ENCODE measurements at places on chromosomes 1 and 21. TPM values are rescaled to one million over a fixed set of nuclear protein-coding genes. Genes with fewer than 3 reads are reported as not detected.

The TDRD10 gene
- 1.4 TPM for total RNA-seq

The CLCA1 gene
- total RNA-seq, result 0.10 TPM

The SHE gene
- total RNA-seq, result 10.5 TPM

The SWT1 gene
- total RNA-seq, result 22.9 TPM

The KCNE1 gene
- 2.2 TPM for total RNA-seq

The SPSB1 gene
- total RNA-seq, result 6.9 TPM

The MYOM3 gene
- 0.50 TPM for total RNA-seq

The FTCD gene
- total RNA-seq, result 1.4 TPM

The LEPR gene
- 121 TPM for total RNA-seq

The OR6N1 gene
- not detected for total RNA-seq

The TEKT2 gene
- total RNA-seq, result 2.2 TPM

The ZNF683 gene
- not detected for total RNA-seq

The TNNI3K gene
- total RNA-seq, result 4.1 TPM

The PTGER3 gene
- total RNA-seq, result 54.3 TPM

The LELP1 gene
- not detected for total RNA-seq

The MIS18A gene
- 6.7 TPM for total RNA-seq

The CCDC17 gene
- total RNA-seq, result 1.0 TPM

The DDR2 gene
- 44.8 TPM for total RNA-seq

The CCDC27 gene
- total RNA-seq, result not detected

The TAS1R1 gene
- 0.40 TPM for total RNA-seq

All from spinal cord (tissue), 10 donors.